ENCODE measurements at places on chromosomes 12 and 14.

GRCh38 chr12:71312768-71313403 is 126.7 kb upstream of the LGR5 start:
- no peak for DNase-seq

GRCh38 chr12:81332054-81332453 is 254.2 kb downstream of the ACSS3 start:
- no peak for DNase-seq

DNA sequence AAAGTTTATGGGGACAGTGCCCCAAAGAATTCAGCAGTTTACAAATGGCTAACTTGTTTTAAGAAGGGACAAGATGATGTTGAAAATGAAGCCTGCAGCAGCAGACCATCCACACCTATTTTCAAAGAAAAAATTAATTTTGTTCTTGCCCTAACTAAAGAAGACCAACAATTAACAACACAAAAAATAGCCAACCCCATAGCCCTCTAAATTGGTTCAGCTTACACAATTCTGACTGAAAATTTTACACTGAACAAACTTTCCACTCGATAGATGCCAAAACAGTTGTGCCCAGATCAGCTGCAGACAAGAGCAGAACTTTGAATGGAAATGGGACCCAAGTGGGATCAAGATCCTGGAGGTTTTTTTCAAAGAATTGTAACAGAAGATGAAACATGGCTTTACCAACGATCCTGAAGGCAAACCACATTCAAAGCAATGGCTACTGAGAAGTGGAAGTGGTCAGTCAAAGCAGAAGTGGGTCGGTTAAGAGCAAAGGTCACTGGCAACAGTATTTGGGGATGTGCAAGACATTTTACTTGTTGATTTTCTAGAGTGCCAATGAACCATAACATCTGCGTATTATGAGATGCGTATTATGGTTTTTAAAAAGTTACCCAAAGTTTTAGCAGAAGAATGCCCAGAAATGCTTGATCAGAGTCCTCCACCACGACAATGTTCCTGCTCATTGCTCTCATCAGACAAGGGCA is 30.0 kb downstream of the SLC39A9 start:
- no peak for DNase-seq

GRCh38 chr14:71361874-71362273 is 454.6 kb downstream of the PCNX1 start:
- DNase-seq, result no peak

GRCh38 chr14:31761325-31761724 is 200.1 kb downstream of the NUBPL start:
- DNase-seq, result no peak

DNA sequence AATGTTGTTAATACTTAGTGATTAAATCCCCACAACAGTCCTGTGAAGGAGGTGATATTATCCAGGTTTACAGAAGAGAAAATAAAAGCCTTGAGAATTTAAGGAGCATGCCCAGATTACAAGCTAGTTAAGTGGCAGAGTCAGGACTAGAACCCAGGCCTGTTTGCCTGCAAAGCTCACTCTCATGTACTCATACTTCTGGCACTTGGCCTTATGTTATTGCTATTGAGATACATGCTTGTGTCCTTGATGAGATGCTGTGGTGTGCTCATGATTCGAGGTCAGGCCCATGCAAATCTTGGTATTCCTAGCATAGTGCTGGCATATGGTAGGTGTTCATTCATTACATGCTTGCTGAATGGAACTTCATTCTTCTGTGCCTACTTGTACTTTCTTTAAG is 7.6 kb upstream of the EID3 start:
- DNase-seq, result no peak

- no peak for DNase-seq
Measured at GRCh38 chr14:52175982-52176502, 91.5 kb upstream of the PTGDR start.

- DNase-seq, result no peak
Measured at GRCh38 chr12:106181401-106182114, 42.8 kb upstream of the NUAK1 start.
